GM12878 (cell line): ENCODE measurements at places on chromosomes 6 and 20. TPM values are rescaled to one million over a fixed set of nuclear protein-coding genes. Genes with fewer than 3 reads are reported as not detected.

- H3K27me3 ChIP-seq = no peaks in the 10 kb centered on the region
- no peak for DNase-seq
- H3K4me3 ChIP-seq = no peak overlapping the region
Observed at GRCh38 chr20:62412194-62413024, 5.3 kb upstream of the CABLES2 start.

- no peaks in the 10 kb centered on the region for H3K36me3 ChIP-seq
- H3K27me3 ChIP-seq = no peaks in the 10 kb centered on the region; the same call in 1 of the 2 replicates
- no peak for DNase-seq
- H3K4me1 ChIP-seq = no peaks in the 10 kb centered on the region
- no peak overlapping the region for H3K4me3 ChIP-seq
- H3K27ac ChIP-seq = no peak overlapping the region
Observed at GRCh38 chr6:160178271-160178670, 56.7 kb downstream of the SLC22A1 start.

MAFB gene
- total RNA-seq = not detected in 2 replicates

TAB2 gene
- 38.1 and 38.4 TPM in 2 replicates for total RNA-seq

RAB44 gene
- 0.05 TPM in 1 of 2 replicates, not detected in the other for total RNA-seq
